Activated T-cell treated with anti-CD3 and anti-CD28 coated beads, Interleukin-2, amount 50 U/mL, for 4 hours (primary cell): ENCODE measurements at places on chromosomes 12 and 14. TPM values are rescaled to one million over a fixed set of nuclear protein-coding genes. Genes with fewer than 3 reads are reported as not detected.
A peak's percentile ranks its signal among the peaks of the same experiment; 100 is the strongest.

DNA sequence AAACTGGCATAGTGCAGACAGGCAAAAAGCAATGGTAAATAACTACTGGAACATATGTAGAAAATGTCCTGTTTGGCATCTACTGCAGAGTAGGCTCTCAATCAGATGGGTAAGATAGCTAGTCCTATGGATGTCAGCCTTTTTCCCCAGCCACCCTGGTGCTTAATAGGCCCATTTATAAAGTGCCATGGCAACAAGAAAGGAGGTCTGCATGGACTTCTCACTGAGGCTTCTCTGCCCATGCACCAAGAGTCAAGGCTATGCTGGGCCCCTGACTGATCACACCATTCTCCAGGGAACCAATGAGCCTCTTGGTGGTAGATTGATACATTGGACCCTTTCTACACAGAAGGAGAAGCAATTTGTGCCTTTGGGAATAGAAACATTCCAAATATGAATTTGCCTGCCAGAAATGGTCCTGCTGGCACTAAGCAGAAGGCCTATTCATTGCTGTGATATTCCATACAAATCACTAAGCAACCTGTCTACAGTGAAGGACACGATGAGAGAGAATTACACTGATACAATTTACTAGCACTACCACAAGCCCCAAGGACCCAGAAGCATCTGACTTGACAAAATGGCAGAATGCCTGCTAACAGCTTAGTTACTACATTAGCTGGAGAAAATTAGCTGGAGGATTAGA, 43.8 kb downstream of the RESF1 start:
- DNase-seq = no peak

GRCh38 chr14:75905147-75905904, 76.5 kb downstream of the TGFB3 start:
- no peak for DNase-seq

GRCh38 chr12:131260954-131261353, 307.2 kb downstream of the ADGRD1 start:
- no peak for DNase-seq

GRCh38 chr12:1117970-1118563, 127.0 kb downstream of the ERC1 start:
- DNase-seq = peak; percentile 65

DNA sequence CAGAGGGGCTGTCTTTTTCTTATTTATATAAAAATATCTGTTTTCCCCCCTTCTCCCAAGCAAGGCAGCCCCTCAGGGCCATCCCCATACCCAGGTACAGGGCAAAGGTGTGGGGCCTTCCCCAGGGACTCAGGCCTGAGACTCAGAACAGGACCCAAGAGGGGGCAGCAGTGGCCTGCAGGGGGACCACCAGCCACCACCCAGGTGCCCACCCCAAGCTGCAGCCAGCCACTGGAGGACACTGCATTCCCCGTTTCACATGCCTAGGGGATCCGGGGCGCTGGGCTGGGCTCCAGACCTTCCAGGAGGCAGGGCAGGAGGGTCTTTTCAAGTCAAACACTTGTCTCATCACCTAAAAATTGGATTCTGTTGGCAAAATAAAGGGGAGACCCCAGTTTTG, 83.3 kb downstream of the SCARB1 start:
- no peak for DNase-seq

DNA sequence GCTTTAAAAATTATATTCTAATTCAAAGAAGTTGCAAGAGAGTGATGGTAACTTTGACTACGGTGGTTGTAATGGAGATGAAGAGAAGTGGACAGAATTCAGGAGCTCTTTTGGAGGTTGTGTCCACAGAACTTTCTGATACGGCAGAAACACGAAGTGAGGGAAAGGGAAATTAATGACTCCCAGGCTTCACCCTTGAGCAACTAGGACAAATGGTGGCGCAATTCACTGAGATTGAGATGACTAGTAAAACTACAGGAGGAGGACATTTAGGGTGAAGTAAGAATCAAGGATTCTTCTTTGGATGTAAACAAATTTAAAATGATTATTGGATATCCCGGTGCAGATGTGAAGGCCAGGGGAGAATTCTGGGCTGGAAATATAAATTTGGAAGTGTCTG, 212.6 kb downstream of the PTPRO start:
- DNase-seq = no peak

DNA sequence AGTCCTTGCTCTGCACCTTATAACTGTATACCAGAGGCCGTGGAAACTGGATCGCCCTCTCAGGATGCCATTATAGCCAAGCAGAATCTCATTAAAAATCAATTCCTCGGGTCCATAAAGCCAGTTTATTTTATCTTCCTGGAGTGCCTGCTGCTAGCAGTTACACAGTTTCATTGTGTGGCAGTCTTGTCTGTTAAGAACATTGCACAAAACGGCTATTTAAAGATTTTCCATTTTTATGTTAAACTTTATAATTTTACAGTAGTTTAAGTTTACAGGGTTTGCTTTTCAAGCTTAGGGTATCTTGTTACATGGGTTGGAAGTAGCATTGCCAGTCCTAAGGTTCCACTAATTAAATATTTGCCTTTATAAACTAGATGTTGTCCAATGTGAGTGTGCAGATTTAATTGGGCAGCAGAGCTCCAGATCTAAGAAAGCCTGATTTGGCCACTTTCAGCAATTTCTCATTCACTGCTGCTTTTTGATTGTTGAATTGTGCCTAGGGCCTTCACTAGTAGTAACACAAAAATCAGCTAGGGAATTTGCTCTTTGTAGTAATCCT, 17.0 kb downstream of the TMEM30B start:
- DNase-seq = no peak

- no peak for DNase-seq
These were observed 645 bp downstream of the FOXA1 start for GRCh38 chr14:37594238-37594970.

DHRS4 gene
- total RNA-seq = 19.4 TPM

ADAM21 gene
- total RNA-seq = not detected

IL26 gene
- total RNA-seq = 0.84 TPM

PRKAB1 gene
- total RNA-seq = 30.9 TPM

OR4K17 gene
- not detected for total RNA-seq

CNTN1 gene
- not detected for total RNA-seq
